NCI-H1048 (cell line): ENCODE measurements at places on chromosomes 4 and X.

DNA sequence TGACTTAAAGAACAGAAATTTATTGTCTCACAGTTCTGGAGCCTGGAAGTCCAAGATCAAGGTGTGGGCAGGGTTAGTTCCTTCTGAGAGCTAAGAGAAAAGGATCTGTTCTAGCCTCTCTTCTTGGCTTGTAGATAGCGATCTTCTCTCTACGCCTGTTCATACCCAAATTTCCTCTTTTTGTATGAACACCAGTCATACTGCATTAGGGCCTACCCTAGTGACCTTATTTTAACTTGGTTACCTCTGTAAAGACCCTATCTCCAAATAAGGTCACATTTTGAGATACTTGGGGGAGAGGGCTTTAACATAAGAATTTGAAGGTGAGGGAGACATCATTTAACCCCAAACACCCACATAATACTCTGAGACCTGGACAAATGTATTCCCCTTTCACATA lies 55.6 kb upstream of the SPP1 start:
- no peak for DNase-seq

DNA sequence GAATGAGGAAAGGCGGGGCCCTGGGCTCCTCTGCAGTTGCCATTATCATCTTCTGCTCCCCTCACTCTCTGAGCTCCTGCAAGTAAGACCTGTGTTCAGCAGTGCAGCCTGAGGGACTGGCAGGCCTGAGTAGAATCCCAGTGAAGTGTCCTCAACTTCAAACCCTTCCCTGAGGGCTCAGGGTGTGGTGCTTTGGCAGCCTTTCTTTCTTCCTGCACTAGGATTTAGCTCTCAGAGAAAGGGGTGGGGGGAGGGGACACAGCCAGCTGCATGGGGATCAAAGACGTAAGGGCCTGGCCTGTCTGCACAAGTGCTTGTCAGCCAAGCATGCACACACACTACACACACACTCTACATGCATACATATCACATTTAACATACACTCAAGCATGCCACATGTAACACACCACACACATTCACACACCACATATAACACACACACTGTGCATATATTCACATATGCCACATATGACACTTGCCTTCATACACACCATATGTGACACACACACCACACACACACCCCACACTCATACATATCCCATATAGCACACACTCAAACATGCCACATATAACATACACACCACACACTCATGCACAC lies 223.4 kb upstream of the RPL34 start:
- no peak for DNase-seq

GRCh38 chr4:147964266-147964880 lies 232.5 kb downstream of the ARHGAP10 start:
- no peak for DNase-seq

- no peak for DNase-seq
Measured at GRCh38 chr4:95537191-95537590, 11.6 kb downstream of the UNC5C start.

DNA sequence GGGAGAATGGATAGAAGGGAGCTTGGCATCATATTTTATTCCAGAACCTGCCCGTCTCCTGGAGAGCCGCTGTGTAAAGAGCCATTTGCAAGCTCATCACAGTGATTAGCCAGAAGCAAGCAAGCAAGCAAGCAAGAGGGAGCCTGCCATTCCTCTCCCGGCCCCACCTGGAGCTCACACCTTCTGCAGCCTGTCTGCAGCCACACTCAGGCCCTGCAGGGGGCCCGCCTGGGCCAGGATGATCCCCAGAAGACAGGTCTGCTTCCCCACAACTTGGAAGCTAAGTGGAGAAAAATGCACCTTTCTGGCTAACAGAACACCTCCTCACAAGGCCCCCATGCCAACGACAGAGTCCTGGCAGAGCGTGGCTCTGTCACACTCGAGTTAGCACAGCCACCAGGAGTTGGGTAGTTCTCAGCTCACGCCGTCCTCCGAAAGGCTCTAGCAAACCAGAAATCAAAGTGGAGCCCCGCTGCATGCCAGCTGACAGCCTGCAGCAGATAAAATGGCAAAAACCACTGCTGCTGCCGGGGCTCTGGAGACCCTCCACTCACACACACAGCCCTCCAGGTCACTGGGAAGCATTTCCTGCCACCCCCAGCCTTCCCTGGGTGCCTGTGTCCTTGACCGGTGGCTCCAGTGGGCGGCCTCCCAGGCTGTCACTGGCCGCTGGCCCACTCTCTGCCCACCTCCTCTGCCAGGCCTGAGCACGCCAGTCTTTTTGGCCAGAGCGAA lies 54.9 kb downstream of the DCTD start:
- no peak for DNase-seq

DNA sequence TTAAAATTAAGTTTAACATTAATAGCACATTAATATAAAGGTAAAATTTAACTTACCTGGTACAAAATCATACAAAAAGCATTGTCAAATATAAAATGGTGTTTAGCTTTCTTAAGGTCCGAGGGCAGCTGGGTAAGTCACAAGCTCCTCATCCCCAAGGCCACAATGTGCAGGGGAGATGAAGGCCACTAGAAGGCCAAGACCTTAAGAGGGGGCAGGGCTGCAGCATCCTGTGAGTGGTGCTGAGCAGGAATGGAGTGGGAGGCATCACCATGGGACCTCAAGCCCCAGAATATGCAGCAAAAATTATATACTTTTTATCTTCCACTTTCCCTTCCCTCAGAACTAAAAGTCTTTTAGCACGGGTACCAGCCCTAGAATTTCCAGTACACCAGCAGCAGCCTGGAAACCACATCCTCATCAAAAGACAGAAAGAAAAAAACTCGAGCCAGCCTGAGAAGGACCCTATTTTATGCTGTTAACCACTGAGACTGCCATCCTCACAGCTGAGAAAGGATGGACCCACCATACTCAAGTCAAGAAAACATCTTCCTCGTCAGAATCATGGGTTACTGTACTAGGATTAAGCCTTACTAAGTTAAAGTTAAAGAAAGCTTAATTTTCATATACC lies 13.0 kb upstream of the RHOXF2 start:
- DNase-seq: no peak

DNA sequence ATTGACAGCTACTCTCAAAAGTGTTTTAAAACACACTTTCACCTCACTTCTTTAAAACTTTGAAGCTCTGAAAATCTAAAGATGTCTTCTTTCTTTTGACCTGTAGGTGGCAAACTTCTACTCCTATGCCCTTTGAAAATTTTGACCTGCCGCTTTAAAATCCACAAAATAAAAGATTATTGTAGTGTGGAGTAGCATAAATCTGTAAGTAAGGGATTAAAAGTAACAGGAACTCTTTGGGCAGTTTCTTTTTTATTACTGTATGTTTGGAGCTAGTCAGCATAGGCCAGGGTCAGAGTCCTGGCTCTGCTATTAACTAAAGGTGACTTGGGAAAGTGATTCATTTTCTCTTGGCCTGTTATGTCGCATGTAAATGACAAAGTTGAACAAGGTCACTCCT lies 25.5 kb downstream of the BBS12 start:
- DNase-seq: no peak

- no peak for DNase-seq
Measured at GRCh38 chr4:10417740-10418139, 39.5 kb downstream of the ZNF518B start.

DNA sequence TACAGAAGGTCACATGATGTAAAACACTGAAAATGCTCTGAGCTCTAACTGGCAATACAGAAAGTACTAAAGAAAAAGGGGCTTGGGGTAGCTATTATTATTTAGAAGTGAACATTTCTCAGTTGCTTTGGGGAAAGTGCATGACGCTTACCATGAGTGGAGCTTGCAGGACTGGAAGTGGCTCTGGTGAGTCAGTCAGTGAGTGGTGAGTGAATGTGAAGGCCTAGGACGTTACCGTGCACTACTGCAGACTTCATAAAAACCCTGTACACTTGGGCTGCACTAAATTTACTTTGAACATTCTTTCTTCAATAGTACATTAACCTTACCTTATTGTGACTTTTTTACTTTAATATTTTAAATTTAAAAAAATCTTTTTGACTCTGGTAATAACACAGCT lies 89.3 kb upstream of the ENPP6 start:
- no peak for DNase-seq

- peak; percentile 7 for DNase-seq
Measured at GRCh38 chr4:47122592-47123291, 91.4 kb downstream of the GABRB1 start.

DNA sequence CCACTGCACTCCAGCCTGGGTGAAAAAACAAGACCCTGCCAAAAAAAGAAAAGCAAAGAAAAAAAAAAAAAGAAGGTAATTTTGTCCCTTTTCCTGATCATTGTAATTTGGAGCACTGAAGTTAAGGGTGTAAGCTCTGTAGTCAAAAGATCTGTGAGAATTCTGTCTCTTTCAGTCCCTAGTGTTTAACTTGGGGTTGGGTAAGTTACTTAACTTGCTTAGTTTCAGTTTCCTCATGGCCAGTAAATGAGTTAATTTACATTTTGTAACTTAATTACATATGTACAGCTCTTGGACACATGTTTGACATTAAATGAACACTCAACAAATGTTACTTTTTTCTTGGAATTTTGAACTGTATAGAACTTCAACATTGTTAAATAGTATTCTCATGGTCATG lies 10.9 kb upstream of the UBE2K start:
- DNase-seq: no peak

DNA sequence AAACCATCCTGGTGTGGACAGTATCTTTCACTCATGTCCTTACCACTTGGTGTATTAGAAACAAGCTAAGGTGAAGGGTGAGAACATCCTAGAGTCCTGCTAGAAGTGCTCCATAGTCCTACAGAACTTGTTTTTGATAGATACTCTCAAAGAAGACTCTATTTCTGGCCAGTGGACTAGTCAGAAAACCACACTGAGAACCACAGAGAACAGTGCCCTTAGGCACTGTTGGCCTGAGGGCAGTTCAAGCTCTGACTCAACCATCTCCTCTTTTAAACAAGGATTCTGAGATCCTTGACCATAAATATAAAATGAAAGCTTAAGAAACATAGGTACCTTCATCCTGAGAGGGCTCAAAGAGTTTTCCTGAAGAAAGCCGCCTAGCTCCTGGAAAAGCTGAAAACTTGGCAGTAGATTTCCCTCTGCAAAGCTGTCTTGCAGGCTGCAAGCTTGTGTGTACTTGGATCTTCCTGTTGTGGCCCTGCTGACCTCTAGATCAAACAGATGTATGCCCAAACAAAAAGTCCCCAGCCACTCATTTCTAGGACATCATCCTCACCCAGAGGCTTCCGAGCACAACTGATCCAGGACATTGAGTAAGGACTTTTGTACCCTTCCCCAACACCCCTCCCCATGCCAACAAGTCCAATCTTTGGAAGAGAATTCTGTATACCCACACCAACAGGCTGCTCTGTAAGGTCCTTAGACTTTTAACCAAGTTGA lies 111.6 kb upstream of the CXCL13 start:
- no peak for DNase-seq

DNA sequence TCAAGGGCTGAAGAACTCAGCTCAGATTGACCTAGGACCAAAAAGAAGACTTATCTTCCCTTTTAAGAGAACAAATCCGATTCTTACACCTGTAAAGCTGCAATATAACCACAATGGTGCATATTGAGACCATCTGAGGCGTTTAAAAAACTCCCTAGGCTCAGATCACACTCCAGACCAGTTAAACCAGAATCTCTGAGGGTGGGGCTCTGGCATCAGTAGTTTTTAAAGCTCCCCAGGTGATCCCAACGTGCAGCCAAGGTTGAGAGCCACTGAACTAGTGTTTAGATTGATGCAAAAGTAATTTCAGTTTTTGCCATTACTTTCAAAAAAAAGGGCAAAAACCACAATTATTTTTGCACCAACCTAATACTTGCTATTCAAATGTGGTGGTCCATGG lies 73.9 kb upstream of the GPM6B start:
- DNase-seq: no peak

- DNase-seq: no peak
Measured at GRCh38 chr4:127988638-127989037, 23.4 kb downstream of the ABHD18 start.

DNA sequence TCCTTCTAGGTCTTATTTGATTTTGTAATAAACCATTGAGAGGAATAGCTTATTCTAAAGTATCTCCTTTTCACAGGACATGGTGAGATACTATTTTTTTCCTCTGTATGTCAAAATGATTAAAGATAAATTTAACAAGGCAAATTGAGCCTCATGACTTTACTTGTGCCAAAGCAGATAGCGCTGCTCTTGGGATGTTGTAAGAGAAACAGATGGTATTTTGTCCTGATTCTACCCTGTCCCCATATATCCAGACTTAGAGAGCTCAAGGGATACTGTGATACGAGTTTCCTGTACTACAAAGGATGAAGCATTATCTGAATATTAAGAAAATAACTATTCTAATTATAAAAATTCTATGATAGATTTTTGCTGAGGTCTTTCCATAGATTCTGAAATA lies 34.0 kb downstream of the EMCN start:
- no peak for DNase-seq

DNA sequence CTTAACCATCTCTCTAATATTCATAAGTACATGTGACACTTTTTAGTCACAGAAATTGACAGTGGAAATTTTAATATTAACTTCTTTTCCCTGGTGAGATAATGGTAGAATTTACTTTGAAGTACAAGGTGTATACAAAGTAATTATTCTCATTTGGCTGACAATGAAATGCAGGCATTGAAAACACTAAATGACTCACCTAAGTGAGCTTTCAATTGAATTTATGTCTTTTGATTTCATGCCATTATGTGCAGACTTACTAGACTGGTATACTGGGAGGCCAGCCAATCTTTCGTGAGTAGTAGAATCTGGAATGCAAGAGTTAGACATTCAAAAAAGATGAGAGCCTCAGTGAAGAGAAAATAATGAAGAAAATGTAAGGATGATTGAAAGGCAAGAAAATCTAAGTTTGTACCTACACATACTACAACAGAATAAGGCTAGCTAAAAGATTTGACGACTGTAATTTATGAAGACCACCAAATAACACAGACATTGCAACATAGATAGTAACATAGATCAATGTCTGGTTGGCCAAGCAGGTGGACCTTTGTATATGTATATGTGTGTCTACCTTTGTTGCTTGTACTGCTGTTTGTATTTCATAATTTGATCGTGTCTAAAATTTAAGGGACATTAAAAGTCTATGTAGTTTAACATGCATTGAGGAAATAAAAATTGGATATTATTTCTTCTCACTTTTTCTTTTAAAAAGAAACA lies 459.7 kb downstream of the IL15 start:
- DNase-seq: no peak

DNA sequence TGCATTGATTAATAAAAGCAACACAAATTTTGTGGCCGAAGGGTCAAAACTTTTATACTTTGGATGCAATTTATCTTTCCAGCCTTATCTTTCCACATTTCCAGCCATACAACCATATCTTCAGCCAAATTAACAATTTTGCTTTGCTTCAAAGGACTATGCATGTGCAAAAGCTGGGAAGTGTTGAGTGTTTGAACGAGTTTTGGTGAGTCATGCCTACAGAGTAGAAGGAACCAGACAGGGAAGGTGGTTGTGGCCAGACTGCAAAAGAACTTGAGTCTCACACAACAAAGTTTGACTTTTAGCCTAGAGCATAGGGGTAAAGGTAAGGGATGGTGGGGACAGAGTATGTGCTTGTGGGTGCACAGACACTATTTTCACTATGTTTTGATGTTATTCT lies 53.0 kb upstream of the GABRA2 start:
- no peak for DNase-seq

- DNase-seq: no peak
Measured at GRCh38 chrX:42107495-42108488, 184.4 kb upstream of the CASK start.
